ENCODE measurements at places on chromosomes 3 and 15. TPM values are rescaled to one million over a fixed set of nuclear protein-coding genes. Genes with fewer than 3 reads are reported as not detected.

GRCh38 chr3:7695049-7695448, 806.6 kb upstream of the LMCD1 start:
- no peaks in the 10 kb centered on the region for H3K27me3 ChIP-seq
- no peak for DNase-seq
- no peaks in the 10 kb centered on the region for H3K36me3 ChIP-seq
- no peak overlapping the region for H3K27ac ChIP-seq
- H3K4me1 ChIP-seq, result no peaks in the 10 kb centered on the region

The PDZRN3 gene
- not detected for total RNA-seq

DNA sequence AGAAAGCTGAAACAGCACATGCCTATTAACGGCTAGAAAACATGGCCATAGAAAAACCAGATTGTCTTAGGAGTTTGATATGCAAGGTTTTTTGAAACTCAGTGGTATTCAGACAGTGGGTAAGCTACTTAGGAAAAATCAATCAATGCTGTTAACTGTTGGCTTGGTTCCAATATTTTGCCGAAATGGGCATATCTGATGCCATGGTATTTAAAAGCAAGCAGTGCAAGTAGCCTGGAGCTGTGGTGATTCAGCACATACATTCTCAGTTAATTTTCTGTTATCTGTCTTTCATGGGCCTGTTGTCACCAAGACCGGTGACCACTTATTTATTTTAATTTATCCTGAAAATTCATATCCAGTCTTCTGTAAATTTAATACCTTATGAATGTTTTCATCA, 17.3 kb upstream of the SUCNR1 start:
- no peaks in the 10 kb centered on the region for H3K36me3 ChIP-seq
- H3K4me3 ChIP-seq, result no peak overlapping the region
- H3K27me3 ChIP-seq, result peaks cover 11% of the 10 kb centered on the region
- H3K27ac ChIP-seq, result no peak overlapping the region
- DNase-seq, result no peak
- no peaks in the 10 kb centered on the region for H3K4me1 ChIP-seq

The ADAMTS17 gene
- total RNA-seq, result 2.4 TPM

- H3K27ac ChIP-seq, result no peak overlapping the region
- peaks cover under 1% of the 10 kb centered on the region for H3K4me1 ChIP-seq
- no peaks in the 10 kb centered on the region for H3K27me3 ChIP-seq
- no peak for DNase-seq
Observed at GRCh38 chr3:9884555-9885165, 4.6 kb upstream of the CIDEC start.

DNA sequence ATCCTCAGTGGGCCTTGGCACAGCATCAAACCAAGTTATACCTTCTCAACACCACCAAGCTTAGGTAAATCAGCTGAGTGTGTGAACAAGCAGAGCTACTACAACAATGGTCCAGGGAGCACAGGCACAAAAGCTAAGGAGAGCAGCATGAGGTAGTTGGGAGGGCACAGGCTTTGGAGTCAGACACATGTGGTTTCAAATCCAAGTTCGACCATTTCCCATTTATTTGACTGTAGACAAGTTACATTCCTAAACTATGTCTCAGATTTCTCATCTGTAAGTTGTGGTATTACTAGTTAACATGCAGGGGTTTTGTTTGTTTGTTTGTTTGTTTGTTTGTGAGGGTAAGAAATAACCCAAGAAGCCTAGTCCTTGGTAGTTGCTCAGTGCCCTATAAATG, 46.9 kb downstream of the MLH1 start:
- H3K4me3 ChIP-seq, result no peak overlapping the region
- DNase-seq, result no peak
- H3K36me3 ChIP-seq, result peaks cover 42% of the 10 kb centered on the region
- no peak overlapping the region for H3K27ac ChIP-seq
- no peaks in the 10 kb centered on the region for H3K27me3 ChIP-seq
- H3K4me1 ChIP-seq, result no peaks in the 10 kb centered on the region

The CYP8B1 gene
- total RNA-seq, result not detected

The ATP13A5 gene
- total RNA-seq, result not detected

The SH3GL3 gene
- not detected for total RNA-seq

DNA sequence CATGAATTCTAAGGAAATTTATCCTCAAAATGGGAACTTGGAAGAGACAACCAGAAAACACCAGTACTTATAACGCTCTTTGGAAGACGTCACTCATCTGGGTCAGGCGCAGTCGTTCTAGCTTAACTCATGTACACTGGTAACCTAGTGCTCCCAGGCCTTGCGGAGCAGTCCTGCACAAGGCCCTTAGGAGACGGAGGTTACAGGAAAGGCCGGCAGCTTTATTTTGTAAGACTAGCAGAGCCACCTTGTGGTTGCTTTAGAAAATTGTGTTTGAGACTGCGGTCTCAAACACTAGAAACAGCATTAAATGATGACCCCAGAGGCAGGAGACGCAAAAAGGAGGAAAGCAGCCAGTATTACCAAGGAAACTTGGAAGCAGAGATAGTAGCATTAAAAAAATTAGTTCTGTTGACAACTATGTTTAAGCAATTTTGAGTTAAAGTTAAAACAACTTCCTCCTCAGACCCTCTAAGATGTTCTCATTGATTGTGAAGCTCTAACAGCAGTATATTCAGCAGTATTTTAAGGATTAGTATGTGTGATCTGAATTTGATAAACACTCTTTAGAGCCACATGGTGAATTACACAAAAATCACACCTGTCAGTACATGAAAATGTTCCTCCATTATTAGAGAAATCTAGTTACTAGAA, 141.9 kb upstream of the C2CD4B start:
- H3K4me3 ChIP-seq, result no peak overlapping the region
- H3K4me1 ChIP-seq, result peaks cover 4% of the 10 kb centered on the region

The RASGRP1 gene
- 88.5 TPM for total RNA-seq

GRCh38 chr15:77201665-77202064, 130.8 kb upstream of the TSPAN3 start:
- H3K27ac ChIP-seq, result no peak overlapping the region
- no peak for DNase-seq
- H3K4me1 ChIP-seq, result no peaks in the 10 kb centered on the region
- no peaks in the 10 kb centered on the region for H3K27me3 ChIP-seq
- H3K4me3 ChIP-seq, result no peak overlapping the region

The LRRIQ4 gene
- total RNA-seq, result not detected

- no peaks in the 10 kb centered on the region for H3K27me3 ChIP-seq
- peaks cover 3% of the 10 kb centered on the region for H3K4me1 ChIP-seq
- H3K36me3 ChIP-seq, result no peaks in the 10 kb centered on the region
- no peak for DNase-seq
Observed at GRCh38 chr3:125163739-125164601, 48.6 kb downstream of the SLC12A8 start.

DNA sequence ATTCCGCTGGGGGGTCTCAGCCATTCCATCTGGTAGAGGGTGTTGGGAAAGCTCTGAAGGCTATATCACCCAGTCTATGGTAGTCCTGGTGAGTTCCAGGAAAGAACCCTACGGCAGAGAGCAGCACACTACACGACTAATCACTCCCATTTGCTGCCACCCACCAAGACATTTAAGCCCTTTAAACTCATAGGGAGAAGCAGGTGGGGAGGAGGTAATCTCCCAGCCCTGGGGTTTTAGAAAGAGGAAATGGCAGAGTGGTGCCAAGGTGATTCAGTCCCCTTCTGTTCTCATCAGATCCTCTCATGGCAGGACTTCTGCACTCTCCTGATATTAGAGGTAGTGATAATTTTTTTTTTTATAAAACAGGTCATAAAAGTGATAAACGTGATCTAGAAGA, 10.6 kb upstream of the VWA5B2 start:
- peaks cover 9% of the 10 kb centered on the region for H3K27me3 ChIP-seq
- no peaks in the 10 kb centered on the region for H3K36me3 ChIP-seq
- no peak overlapping the region for H3K27ac ChIP-seq
- H3K4me3 ChIP-seq, result no peak overlapping the region

Data from naive thymus-derived CD8-positive, alpha-beta T cell (primary cell).